Kidney glomerular epithelial cell (primary cell): ENCODE measurements at places on chromosomes 1 and 21.

- no peak for DNase-seq
Measured at GRCh38 chr1:109850827-109851226, 59.8 kb upstream of the CSF1 start.

- DNase-seq = no peak
Measured at GRCh38 chr1:115090186-115090490, 835 bp upstream of the TSPAN2 start.

DNA sequence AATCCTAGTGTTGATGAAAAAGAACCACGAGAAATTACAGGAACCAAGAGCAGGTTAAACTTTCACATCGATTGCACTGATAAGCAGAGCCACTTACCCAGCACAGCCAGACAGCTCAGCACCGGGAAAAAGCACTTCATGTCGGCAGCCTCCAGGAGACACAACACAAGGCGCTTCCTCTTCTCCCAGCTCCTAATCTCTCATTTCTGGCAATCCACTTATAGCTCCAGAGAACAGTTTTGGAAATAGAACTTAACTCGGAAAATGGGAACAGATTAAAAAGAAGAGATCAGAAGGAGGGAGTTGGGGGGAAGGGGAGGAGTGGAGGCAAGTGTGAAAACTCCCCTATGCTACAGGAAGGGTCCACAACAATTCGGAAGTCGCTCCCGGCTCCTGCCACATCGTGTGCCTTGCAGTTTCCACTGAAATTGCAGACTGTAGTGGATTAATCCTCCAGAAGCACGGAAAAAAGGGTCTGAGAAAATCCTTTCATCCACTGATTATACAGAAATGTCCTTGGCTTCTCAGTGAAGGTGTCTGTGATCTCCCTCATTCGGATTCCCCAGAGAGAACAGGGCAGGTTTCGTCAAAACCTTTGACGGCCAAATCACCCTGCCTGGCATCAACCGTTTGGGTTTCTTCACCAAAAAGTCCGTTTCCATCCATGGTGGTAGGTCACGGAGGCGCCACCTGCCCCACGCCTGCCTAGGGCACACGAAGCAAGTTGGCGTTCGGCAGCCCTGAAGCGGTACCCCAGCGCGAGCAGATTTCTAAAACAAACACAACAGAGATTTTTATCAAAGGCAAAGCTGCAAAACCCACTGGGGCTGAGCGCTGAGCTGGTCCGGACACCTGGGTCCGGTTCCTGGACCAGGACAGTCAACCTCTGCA lies 1.1 kb downstream of the IGSF3 start:
- no peak for DNase-seq

- DNase-seq = no peak
Measured at GRCh38 chr1:115669002-115669673, 27.4 kb downstream of the VANGL1 start.

DNA sequence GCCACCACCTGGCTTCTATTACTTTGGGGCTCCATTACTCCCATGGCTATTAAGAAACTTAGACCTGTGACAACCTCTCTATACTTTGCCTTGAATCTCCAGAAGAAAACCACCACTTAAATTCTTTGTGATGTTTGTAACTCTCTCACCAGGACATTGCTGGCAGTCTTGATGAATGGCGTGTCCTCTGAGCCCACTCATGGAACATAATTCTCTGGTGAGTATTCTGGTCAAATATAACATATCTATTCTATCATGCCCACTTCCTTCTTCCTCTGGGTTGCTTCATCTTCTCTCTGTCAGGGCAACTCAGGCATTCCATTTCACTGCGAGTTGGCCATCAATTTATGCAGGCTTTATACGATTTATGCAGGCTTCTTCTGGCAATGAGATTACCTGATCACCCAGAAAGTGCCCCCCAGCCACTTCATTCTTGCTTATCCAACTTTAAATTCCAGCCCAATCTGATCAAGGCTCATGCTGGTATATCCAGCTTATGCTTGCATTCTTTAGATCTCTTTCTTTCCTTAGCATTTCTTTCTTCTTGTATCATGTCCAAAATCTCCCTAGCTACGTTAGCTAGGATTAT lies 112.0 kb upstream of the CHRM3 start:
- DNase-seq = no peak

DNA sequence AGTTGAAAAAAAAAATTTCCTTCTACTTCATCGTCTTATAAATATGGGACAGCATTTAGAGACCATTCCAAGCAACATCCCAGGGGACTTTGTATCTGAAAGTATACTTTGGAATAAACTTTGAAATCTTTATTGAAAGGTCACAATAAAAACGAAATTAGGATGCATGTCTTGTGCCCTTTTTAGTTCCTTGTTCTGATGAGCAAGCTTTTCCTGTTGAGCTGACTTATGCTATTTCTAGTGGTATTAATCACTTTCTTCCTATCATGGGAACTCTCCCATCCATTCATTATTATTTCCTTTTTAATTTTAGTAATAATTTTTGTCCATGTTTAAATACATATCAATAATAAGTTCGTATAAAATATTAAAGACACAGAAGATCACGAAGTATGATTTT lies 4.0 kb upstream of the GBP2 start:
- no peak for DNase-seq

DNA sequence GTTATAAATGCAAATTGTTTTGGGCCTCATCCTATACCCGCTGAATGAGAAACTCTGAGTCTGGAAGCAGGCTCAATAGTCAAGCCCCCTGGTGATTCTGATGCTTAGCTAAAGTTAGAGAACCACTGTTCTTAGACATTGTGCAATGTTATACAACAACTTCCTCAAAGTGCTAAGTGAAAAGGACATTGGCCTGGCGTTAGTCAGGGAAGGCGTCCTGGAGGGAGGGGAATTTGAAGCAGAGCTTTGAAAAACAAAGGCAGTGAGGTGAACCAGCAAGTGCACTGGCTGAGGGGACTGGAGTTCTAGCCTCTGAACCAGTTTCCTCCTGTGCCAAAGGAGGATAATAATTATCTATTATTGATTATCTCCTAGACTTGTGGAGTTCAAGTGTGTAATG lies 5.1 kb downstream of the CD1D start:
- DNase-seq = no peak

GRCh38 chr1:32775640-32776337 lies 41.4 kb downstream of the YARS1 start:
- peak; percentile 19 for DNase-seq

GRCh38 chr21:25385911-25386474 lies 221.3 kb downstream of the MRPL39 start:
- DNase-seq = peak; percentile 80

GRCh38 chr1:246427611-246428010 lies 79.5 kb downstream of the SMYD3 start:
- no peak for DNase-seq

DNA sequence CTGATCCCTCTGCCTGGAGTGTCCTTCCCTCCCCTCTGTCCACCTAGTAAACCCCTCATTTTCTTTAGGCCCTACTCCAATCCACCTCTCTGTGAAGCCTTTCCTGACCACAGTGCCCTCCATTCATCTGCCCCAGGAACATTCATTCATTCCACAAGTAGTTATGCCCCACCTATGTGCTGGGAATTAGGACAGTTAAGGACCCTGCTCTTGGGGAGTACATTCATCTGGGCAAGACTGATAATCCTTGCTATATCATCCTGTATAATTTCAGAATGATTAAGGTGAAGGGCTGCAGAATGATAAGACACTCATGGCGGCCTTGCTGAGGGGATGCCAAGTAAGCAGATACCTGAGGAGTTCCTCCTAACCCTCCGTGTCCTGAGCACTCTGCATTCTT lies 10.3 kb upstream of the FAM20B start:
- DNase-seq = no peak

DNA sequence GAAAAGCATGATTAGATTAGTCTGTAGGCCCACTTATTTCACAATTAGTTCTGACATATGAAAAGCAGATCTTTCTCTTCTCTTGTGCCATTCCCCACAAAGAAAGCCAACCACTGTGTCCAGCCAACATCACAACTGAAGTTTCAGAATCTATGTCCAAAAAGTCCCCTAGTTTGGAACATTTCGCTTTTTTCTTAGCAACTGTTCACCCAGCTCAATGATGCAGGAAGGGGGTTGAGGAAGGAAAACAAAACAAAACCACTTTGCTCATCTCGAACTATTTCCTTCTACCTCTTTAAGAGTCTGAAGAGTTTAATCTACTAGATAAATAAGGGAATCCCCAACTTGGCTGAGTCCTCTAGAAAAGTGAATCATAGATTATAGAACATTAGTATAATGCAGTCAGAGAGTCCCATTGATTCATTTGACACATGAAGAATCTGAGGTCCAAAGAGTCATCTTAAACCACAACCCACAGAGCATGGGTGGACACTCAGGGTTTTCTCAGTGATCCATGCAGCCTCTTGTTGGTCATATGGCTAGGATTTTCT lies 159.3 kb upstream of the SGIP1 start:
- DNase-seq = peak; percentile 94

- no peak for DNase-seq
Measured at GRCh38 chr21:43957611-43958362, 54.3 kb upstream of the TRAPPC10 start.

DNA sequence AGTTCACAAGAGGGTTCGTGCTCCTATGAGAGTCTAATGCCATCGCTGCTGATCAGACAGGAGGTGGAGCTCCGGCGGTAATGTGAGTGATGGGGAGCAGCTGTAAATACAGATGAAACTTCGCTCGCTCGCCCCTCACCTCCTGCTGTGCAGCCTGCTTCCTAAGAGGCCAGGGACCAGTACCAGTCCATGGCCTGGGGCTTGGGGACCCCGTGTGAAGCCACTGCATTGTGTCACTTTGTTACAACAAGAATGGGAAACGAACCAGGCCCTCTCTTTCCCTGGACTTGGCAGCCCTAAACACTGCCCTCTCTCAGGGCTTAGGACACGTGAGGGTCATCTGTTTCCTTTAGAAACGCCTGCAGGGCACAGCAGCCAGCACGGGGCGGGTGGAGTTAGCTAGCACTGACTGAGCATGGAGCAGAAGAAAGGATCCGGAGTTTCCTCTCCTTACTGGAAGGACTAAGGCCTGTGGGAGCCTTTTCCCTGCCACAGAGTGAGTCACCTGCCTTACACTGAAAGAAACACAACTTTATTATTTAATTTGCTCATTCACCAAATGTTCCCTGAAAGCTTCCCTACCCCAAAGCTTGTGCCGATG lies 185.2 kb upstream of the TMEM51 start:
- DNase-seq = peak; percentile 74

DNA sequence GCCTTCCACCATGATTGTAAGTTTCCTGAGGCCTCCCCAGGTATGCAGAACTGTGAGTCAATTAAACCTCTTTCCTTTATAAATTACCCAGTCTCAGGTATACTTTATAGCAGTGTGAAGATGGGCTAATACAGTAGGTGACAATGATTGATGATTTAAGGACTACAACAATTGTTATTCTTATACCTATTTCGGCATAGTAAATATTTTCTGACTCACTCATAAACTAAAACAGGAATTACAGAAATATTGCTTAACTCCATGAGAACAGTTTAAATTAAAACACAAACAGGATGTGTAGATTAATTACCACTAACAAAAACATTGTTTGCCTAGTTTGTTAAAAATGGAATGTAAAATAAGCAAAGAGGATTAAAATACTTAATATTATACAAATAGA lies 839.9 kb downstream of the LTN1 start:
- no peak for DNase-seq

- peak; percentile 16 for DNase-seq
Measured at GRCh38 chr1:201025571-201026002, 2.1 kb upstream of the KIF21B start.

GRCh38 chr1:22383526-22384294 lies 67.9 kb upstream of the ZBTB40 start:
- DNase-seq = no peak

DNA sequence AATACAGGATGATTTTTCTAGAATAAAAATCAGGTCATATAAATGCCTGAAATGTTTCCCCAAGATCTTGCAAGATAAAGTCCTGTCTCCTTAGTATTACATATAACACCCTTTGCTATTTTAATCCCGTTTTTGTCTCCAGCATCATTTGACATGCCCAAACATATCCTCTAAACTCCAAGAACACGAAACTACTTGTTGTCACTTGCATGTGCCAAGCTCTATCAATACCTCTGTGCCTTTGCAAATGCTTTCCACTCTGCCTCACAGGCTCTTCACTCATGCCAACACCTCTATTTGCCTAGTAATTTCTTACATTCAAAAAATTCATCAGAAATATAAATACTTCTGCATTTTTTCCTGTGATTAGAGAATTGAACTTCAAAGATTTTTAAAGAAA lies 37.9 kb downstream of the LRRIQ3 start:
- no peak for DNase-seq

GRCh38 chr1:232877365-232878028 lies 72.3 kb downstream of the MAP10 start:
- no peak for DNase-seq

- no peak for DNase-seq
Measured at GRCh38 chr1:190258003-190258402, 219.7 kb downstream of the BRINP3 start.

- no peak for DNase-seq
Measured at GRCh38 chr21:39675590-39675989, 62.9 kb downstream of the B3GALT5 start.

DNA sequence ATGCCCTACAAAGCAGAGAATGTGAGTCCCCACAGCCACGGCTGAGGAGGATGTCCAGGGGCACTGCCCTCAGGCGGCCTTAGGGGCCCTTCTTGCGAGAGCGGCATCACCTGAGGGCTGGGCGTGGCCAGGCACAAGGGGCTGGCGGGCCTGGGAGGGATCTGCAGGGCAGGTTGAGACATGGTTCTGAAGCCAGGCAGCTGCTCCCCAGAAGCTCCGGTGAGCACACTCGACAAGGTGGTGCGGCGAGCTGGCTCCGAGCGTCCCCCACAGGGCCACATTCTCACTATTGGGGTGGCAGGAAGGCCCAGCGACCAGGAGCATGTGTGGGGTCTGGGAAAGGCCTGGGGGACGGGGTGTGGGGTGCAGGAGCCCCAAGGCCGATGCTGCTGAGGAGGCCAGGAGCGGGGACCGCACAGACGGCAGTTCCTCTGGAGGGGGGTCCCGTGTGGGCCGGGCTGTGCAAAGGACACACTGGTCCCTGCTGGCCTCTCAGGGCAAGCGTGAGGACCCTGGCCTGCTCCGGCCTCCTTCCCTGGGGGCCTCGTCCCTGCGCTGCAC lies 47.2 kb downstream of the MORN1 start:
- no peak for DNase-seq
